ENCODE measurements at places on chromosomes 2 and 18. TPM values are rescaled to one million over a fixed set of nuclear protein-coding genes. Genes with fewer than 3 reads are reported as not detected.

Gene TCF23
- total RNA-seq, result not detected

Gene GPR39
- 24.3 TPM for total RNA-seq

Gene C2orf15
- total RNA-seq, result not detected

Gene ASTL
- total RNA-seq, result 1.3 TPM

Gene ABCG8
- not detected for total RNA-seq

Gene OLA1
- 41.0 TPM for total RNA-seq

Gene CTAGE1
- not detected for total RNA-seq

DNA sequence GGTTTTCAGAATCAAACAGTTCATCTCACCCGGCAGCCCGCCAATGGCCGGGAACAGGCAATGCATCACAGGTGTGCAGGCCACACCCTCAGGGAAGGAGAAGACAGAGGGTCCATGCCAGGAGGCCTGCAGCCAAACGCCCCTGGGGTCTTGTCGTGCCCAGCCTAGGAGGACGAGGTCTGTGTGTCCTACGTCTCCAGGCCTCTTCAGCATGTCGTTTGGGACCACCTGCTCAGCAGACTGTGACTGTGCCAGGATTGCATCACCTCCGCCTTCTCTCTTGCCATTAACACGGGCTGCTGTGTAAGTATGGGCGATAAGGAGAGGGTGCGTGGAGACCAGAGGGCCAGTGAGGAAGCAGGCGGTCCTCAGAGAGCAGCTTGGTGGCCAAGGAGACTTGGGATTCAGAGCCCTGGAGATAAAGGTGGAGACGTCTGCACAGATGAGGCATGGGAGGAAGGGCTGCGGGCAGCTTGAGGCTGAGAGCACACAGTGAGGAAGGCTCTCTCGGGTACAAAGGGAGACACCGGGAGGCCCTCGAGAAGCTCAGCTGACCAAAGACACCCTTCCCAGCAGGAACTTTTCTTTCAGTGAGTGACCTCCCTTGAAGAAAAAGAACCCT lies 37.4 kb upstream of the KLHL29 start:
- peaks cover 4% of the 10 kb centered on the region for H3K4me1 ChIP-seq
- DNase-seq, result no peak
- no peaks in the 10 kb centered on the region for H3K27me3 ChIP-seq
- no peak overlapping the region for H3K4me3 ChIP-seq
- no peaks in the 10 kb centered on the region for H3K36me3 ChIP-seq

- H3K36me3 ChIP-seq, result no peaks in the 10 kb centered on the region
- no peaks in the 10 kb centered on the region for H3K4me1 ChIP-seq
- no peaks in the 10 kb centered on the region for H3K27me3 ChIP-seq
These were observed 134.8 kb downstream of the GALNT1 start for GRCh38 chr18:35716169-35716831.

GRCh38 chr18:24992491-24992890 lies 359.5 kb downstream of the ZNF521 start:
- H3K27me3 ChIP-seq, result no peaks in the 10 kb centered on the region
- DNase-seq, result no peak
- no peak overlapping the region for H3K4me3 ChIP-seq
- H3K4me1 ChIP-seq, result no peaks in the 10 kb centered on the region
- no peaks in the 10 kb centered on the region for H3K36me3 ChIP-seq
- H3K27ac ChIP-seq, result no peak overlapping the region

- no peaks in the 10 kb centered on the region for H3K4me1 ChIP-seq
- no peak overlapping the region for H3K27ac ChIP-seq
- no peak for DNase-seq
- H3K36me3 ChIP-seq, result no peaks in the 10 kb centered on the region
These were observed 168.0 kb downstream of the SPP2 start for GRCh38 chr2:234218266-234219045.

- no peaks in the 10 kb centered on the region for H3K36me3 ChIP-seq
- H3K27ac ChIP-seq, result no peak overlapping the region
- H3K4me3 ChIP-seq, result no peak overlapping the region
- no peaks in the 10 kb centered on the region for H3K27me3 ChIP-seq
- DNase-seq, result peak; percentile 40
These were observed 59.6 kb downstream of the CABYR start for GRCh38 chr18:24198461-24198860.

GRCh38 chr18:50651334-50651733 lies 91.4 kb downstream of the MAPK4 start:
- no peak overlapping the region for H3K4me3 ChIP-seq
- H3K36me3 ChIP-seq, result no peaks in the 10 kb centered on the region
- H3K27me3 ChIP-seq, result no peaks in the 10 kb centered on the region
- H3K27ac ChIP-seq, result no peak overlapping the region

DNA sequence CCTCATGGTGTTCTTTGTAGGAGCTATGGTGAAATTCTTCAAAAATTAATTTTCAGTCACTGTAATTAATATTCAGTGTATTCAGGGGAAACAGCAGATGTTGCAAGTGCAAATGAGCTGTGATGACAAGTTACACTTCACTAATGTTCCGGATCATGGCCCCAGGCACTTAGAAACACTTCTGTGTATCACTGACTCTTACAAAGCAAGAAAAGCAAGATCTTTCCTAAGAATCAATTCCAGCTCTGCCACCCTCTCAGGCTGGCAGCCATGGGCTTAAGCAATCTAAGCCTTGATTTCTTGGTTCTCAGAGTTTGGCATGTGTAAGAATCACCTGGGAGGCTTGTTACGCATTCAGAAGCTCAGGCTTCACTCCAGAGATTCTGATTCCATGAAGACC lies 78.0 kb downstream of the MARCHF4 start:
- H3K27ac ChIP-seq, result no peak overlapping the region
- no peak overlapping the region for H3K4me3 ChIP-seq
- DNase-seq, result peak; percentile 34

- no peaks in the 10 kb centered on the region for H3K36me3 ChIP-seq
- H3K4me3 ChIP-seq, result no peak overlapping the region
- H3K27me3 ChIP-seq, result no peaks in the 10 kb centered on the region
- no peak overlapping the region for H3K27ac ChIP-seq
These were observed 51.8 kb downstream of the PSD4 start for GRCh38 chr2:113225263-113226259.

Measured in upper lobe of left lung (tissue), 6 donors.